Osteoblast (primary cell): ENCODE measurements at places on chromosomes 3 and 15. TPM values are rescaled to one million over a fixed set of nuclear protein-coding genes. Genes with fewer than 3 reads are reported as not detected.

Gene SAMMSON
- not detected in 2 replicates for total RNA-seq

Gene HEXA
- 122 and 146 TPM in 2 replicates for total RNA-seq

Gene PPARG
- 7.2 and 9.4 TPM in 2 replicates for total RNA-seq

Gene ERC2
- total RNA-seq, result 0.36 TPM in 1 of 2 replicates, not detected in the other

Gene CHST2
- total RNA-seq, result 13.8 and 16.5 TPM in 2 replicates

Gene MUSTN1
- total RNA-seq, result 1.4 TPM in 1 of 2 replicates, not detected in the other
